ENCODE measurements at places on chromosomes 7 and 10.

DNA sequence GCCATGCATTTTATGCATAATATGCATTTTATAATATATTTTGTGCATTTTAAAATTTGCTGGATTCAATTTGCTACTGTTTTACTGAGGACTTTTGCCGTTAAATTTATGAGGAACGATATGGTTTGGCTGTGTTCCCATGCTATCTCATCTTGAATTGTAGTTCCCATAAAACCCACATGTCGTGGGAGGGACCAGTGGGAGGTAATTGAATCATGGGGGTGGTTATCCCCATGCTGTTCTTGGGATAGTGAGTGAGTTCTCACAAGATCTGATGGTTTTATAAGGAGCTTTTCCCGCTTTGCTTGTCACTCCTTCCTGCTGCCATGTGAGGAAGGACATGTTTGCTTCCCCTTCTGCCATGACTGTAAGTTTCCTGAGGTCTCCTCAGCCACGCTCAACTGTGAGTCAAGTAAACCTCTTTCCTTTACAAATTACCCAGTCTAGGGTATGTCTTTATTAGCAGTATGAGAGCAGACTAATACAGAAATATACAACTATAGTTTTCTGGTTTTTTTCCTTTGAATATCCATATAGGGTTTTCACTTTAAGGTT lies 201.4 kb upstream of the SH2B2 start:
- no peak for DNase-seq

DNA sequence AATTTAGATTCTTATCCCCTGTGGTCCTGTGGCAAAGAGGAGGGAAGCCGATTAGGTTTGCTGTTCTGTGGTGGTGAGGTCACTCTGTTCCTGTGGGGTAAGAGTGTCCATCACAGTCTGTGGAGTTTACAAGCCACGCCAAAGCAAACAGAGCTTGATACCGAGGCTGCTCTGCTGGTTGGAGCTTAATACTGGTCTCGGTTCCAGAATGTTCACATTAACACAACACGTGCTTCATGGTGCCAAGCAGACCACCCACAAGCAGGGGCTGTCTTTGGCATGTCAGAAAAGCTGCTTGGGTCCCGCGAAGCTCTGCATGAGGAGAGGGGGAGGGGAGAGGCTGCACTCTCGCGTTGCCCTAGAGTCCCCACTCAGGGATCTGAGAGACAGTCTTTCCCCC lies 47.5 kb downstream of the DNAJB6 start:
- DNase-seq: no peak

GRCh38 chr7:152086513-152086912 lies 61.0 kb downstream of the GALNT11 start:
- DNase-seq: no peak

DNA sequence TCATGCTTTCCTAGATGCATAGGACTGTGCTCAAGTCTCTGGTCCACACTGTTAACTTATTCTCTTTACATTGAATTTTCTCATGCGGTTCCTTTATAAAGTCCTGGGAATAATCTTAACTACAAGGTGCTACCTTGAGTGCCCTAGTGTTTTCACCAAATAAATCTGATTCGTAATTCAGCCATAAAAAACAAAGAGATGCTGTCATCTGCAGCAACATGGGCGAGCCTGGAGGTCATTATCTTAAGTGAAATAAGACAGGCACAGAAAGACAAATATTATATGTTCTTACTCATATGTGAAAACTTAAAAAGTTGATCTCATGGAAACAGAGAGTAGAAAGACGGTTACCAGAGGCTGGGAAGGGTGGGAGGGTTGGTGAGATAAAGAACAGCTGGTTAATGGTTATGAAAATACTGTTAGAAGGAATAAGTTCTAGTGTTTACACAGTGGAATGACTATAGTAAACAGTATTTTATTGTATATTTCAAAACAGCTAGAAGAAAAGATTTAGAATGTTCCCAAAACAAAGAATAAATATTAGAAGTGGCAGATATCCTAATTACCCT lies 38.3 kb downstream of the NT5C3A start:
- DNase-seq: no peak

- DNase-seq: no peak
Measured at GRCh38 chr10:117268258-117268657, 27.3 kb downstream of the SLC18A2 start.

DNA sequence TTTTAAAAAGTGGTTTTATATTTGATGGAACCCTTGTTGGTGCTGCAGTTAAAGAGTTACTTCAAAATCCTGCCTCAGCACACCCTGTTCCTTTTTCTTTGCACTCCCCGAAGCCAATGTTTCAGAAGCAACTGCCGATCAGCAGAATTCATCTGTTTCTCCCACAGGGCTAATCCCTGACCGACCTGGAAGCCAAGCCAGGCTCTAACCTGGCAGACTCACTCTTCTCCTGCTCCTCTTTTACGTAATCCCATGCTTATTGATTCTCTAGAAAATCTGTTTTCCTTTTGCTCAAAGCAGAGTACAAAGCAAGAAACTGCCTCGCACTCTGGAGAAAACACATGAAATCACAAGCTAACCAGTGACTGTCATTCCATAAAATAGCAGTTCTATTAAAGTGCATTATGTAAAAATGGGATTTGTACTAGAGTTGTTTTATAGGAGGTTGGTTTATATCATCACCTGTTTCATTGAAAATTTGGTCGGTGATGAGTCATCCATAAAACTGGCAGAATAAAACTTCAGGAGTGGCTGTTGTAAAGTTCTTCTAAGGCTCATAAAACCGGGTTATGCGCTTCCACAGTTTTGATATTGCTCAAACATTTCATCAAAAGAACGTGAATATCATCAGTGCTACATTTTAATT lies 99.9 kb downstream of the CNTNAP2 start:
- no peak for DNase-seq

DNA sequence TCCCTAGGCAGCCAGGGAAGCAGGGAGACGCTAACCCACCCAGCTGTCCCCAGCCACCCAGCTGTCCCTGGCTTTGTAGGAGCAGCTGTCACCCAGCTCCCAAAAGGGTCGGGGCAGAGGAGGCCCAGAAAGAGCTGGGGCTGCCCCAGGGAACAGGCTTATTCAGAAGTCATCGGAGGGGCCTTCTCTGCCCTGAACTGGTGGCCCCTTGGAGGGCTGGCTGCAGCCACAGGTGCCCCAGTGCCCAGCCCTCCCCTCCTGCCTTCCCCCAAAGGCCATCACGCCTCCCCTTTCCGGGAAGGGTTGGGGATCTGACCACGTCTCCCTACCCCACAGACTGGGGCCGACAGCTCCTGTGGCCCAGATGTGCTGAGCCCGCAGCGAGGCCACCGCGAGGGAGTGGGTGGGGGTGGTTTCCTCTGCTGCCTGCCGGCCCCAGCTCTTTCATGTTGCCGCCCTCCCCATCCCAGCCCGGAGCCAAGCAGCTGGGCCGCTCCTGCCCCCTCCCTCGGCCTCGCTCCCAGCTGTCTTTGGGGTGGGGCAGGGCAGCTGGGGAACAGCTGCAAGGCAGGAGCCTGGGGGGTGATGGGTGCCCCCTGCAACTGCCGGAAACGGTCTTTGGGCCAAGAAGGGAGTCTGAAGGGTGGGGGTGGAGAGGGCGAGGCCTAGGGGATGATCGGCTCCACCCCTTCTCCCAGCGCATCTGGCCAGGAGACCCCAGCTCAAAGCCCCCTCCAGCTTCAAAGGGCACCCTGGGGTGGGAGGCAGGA lies 16.8 kb downstream of the TRIM8 start:
- DNase-seq: peak; percentile 64

DNA sequence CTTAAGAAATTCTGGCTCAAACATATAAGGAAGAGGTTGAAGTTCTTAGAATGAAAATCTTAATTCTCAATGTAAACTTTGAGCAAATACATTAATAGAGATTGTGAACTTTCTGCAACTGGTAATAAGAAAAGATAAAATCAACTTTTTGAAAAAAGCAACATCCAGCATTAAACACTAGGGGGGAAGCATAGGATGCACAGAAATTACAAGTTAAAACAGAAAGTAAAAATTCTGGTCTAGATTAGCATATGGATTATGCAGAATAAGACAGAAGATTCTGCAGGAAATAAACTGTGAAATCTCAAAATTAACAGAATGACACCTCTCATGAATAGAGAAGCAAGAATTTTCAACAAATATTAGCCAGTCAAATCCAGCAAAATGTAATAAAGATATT lies 38.0 kb upstream of the CAV2 start:
- no peak for DNase-seq

GRCh38 chr10:79127151-79127961 lies 58.6 kb downstream of the ZMIZ1 start:
- DNase-seq: no peak

- no peak for DNase-seq
Measured at GRCh38 chr7:115066050-115066449, 144.2 kb downstream of the MDFIC start.

GRCh38 chr10:25174461-25175230 lies at the start of gene GPR158:
TSS of gene GPR158 (plus strand) at chr10:25175001. CDS start at chr10:25175421, 420 bp downstream.
- peak; percentile 63 for DNase-seq

GRCh38 chr10:124020981-124021815 lies 72.2 kb downstream of the CHST15 start:
- DNase-seq: no peak

DNA sequence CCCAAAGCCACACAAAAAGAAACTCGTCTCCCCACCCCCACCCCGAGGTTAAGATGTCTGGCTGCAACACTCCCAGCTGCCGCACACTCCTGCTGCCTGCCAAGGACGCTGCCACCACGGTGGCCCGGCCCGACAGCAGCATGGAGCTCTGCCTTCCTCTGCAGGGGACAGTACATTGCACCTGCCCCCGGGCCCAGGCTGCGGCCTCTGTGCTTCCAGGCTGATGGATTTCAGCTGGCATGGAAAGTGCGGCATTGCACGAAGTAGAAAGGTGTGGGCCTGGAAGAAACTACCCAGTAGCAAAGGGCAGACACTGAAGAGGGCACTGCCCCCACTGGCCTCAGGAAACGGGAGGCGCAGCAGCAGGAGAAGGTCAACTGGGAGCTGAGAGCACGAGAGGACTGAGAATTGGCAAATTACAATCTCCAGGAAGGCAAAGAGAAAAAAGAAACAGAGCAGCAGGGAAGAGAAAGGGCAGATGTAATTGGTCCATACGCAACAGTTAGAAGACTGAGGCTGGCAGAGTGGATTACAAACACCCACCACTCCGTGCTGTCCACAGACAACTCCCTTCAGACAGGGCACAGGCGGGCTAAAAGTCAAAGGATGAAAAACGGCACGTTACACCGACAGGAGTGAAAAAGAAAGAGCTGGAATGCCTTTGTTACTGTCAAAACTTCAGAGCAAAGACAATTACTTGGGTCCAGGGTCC lies 117.1 kb upstream of the DIP2C start:
- no peak for DNase-seq

- DNase-seq: no peak
Measured at GRCh38 chr7:108132551-108133265, 2.5 kb upstream of the LAMB4 start.

DNA sequence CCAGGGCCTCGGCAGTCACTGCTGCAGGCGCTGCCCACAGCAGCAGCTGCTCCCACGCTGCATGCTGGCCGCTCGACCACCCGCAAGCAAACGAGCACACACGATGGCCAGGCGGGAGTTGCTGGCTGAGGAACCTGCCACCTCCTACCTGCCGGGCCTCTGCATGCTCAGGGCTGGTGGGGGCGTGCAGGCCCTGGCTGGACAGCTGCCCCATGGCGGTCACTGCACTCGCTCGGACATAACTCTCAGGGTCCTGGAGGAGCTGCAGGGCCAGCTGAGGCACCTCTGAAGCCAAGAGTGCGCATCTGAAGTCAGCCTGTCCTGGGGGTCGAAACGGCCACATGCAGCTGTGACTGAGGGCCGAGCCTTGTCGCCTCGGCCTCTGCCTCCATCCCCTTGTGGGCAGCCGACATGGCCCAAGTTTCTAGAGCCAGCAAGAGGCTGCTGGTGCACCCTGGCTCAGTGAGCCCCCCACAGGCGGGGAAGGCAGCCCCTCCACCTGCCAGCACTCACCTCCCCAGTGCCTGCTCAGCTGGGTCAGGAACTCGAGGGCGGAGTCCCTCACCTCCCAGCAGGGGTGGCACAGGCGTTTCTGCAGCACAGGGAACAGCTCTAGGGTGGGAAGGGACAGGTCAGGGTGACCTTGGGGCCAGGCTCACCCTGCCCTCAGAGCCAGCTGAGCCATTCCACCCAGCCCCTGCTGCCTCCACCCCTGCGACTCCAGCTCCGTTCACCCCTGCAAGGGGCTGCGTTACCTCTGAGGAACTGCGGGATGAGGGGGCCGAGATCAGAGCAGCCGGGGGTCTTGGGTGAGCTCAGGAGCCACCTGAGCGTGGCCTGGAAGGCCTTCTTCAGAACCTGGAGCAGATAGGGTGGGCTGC lies 16.1 kb downstream of the BRAT1 start:
- no peak for DNase-seq

DNA sequence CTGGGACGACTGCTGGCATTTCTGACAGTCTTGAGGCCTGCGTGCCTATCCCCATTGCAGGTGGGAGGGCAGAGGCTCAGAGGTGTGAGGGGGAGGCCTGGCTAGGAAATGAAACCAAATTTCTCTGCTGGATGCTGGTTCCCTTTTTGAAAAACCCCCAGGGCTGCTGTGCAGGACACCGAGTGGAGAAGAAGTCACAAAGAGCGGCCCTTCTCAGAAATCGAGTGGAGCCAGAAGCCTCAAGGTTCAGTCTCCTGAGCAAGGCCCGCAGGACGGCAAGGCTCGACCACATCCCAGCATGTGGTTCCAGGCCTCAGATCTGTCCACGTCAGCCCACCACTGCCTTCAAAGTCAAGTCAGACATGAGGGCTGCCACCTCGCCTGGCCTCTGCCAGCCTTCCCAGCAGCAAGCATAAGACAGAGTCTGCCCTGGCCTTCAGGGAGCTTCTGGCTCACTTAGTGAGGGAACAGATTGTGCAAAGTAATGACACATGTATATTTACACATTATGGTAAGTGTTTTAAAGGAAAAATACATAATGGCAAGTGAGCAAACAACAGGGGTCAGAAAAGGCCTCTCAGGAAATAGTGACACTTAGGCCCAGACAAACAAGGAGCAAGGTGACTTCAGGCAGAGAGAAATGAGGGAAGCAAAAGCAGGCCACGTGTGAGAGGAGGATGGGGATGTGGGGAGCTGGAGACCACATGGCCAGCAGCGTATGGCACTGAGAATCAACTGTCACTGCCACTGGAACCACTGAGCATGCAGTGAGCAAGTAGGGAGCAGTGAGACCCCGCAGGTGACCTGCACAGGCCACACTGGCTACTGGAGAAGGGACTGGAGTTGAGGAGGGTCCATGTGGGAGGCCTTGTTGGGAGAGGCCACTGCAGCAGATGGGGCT lies 86.7 kb downstream of the ARHGAP22 start:
- no peak for DNase-seq

- no peak for DNase-seq
Measured at GRCh38 chr10:80502621-80503583, 34.8 kb upstream of the SH2D4B start.

GRCh38 chr7:155594163-155594732 lies 47.9 kb upstream of the CNPY1 start:
- no peak for DNase-seq

GRCh38 chr7:27185013-27185853 lies at the start of gene HOXA11:
TSS of gene HOXA11 (minus strand) at chr7:27185232. CDS start at chr7:27185144, 88 bp downstream.
- no peak for DNase-seq

All from stimulated activated effector memory CD8-positive, alpha-beta T cell treated with anti-CD3 and anti-CD28 coated beads, Interleukin-12 subunit alpha, Interleukin-12 subunit beta, amount 100 ng/mL, for 72 hours (primary cell).